ENCODE measurements at places on chromosomes 12 and 14. TPM values are rescaled to one million over a fixed set of nuclear protein-coding genes. Genes with fewer than 3 reads are reported as not detected.

Gene SOAT2
- total RNA-seq = 0.79 TPM

Gene TRIM9
- total RNA-seq = 2.4 TPM

Gene P2RX2
- not detected for total RNA-seq

DNA sequence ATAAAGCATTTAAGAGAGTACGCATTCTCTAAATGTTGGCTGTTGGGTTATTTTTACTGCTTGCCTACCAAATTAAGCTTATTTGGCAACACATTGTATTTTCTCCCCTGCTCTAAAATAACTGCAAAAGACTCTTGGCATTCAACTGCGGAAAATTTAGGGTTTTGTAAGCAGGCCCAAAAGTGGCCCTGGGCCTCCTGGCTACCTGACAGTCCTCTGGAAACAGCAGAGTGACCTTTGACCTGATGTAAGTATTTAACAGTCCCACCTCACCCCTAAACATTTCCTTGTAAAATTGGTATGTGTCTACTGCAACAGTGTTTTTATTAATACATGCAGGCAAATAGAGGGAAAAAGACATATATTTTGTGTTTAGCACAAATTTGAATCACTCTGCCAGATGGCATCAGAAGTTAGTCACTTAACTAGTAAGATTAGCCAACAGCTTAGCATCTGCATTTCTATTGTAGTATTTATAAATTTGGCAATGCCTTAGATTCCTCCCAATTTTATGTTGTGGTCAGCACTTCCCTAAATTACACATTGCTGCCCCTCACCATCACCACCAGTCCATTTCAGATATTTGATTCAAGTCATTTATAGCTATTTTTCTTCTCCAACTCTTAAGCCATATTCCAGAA lies 11.2 kb downstream of the LLPH start:
- no peak for DNase-seq

DNA sequence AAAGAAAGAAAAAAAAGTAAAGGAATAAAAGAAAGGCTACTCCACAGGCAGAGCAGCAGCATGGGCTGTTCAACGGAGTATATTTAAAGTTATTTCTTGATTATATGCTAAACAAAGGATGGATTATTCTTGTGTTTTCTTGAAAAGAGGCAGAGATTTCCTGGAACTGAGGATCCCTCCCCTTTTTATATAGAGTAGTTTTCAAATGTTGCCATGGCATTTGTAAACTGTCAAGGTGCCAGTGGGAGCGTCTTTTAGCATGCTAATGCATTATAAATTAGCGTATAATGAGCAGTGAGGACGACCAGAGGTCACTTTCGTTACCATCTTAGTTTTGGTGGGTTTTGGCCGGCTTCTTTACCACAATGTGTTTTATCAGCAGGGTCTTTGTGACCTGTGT lies 383.0 kb downstream of the PCNX1 start:
- DNase-seq = no peak

GRCh38 chr14:24483604-24484252 lies 24.3 kb downstream of the CMA1 start:
- no peak for DNase-seq

GRCh38 chr12:81626406-81626805 lies 132.7 kb downstream of the PPFIA2 start:
- DNase-seq = no peak

DNA sequence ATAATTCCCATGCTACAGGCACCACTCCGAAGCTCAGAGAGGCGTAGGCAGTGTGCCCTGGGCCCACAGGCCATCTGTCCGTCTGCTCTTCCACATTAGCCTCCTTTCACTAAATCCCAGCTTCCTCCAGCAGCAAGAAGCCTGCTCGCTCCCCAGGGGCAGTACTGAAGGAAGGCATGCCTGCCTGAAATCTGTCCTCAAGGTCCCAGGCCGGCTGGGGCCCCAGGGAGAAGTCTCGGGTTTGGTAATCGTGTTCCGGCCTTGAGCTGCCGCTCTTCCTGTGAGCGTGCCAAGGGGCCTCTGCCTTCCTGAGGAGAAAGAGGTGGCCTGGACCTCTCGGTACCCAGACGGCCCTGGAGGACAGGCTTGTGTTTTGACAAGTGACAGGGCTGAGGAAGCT lies 15.2 kb upstream of the DLK1 start:
- DNase-seq = no peak

DNA sequence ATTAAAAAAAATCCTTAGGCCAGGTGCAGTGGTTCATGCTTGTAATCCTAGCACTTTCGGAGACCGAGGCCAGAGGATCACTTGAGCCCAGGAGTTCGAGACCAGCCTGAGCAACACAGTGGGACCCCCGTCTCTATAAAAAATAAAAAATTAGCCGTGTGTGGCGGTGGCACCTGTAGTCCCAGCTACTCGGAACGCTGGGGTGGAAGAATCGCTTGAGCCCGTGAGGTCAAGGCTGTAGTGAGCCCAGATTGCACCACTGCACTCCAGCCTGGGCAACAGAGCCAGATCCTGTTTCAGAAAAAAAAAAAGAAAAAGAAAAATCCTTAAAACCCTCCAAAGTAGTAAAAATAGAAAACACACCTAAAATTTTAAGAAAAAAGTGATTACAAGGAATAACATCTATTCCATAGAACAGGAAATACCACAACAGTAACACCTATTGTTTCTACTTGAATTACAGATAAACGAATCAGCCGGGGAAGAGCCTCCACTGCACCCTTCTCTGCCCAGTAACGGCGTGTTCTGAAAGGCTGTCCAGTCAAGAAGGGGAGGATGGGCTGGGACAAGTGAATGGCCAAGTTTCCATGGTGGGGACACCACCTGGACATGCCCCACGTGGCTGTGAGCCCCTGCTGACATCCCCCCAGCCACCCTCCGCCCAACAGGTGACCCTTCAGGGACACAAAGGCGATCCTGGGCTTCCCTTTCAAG lies 17.8 kb downstream of the POLE start:
- DNase-seq = no peak

- DNase-seq = no peak
These were observed 12.0 kb upstream of the PRIMA1 start for GRCh38 chr14:93799989-93800921.

GRCh38 chr12:3045494-3045893 lies 31.7 kb upstream of the TSPAN9 start:
- DNase-seq = no peak

DNA sequence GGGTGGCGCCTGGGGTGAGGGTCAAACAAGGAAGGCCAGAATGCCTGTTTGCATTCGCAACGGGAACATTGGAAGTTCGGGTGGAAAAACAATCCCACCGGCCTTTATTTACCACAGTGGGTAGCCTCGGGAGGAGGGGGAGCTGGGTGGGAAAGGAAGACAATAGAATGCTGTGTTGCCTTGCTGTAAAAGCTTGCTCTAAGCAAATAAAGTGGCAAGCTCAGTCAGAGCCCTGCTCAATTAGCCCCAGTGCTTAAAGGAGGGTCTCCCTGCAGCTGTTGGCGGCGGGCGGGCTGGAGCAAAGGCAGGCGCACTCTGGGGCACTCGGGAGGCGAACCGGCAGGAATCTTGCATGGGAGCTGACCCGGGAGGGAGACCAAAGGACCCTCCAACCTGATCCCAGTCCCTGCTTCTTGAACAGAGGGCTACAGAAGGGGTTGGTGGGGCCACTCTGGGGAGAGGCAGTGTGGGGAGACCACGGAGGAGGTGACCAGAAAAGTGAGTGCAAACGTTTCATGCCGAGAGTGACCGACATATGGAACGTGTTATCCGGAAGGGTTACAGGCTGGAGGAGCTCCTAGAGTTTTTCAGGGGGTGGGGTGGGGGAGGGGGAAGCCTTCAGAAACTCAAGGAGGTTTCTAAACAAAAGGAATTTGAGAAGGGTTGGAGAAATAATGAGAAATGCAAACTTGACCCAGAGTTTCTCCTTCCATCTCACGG lies 48.5 kb downstream of the NTF3 start:
- DNase-seq = no peak

DNA sequence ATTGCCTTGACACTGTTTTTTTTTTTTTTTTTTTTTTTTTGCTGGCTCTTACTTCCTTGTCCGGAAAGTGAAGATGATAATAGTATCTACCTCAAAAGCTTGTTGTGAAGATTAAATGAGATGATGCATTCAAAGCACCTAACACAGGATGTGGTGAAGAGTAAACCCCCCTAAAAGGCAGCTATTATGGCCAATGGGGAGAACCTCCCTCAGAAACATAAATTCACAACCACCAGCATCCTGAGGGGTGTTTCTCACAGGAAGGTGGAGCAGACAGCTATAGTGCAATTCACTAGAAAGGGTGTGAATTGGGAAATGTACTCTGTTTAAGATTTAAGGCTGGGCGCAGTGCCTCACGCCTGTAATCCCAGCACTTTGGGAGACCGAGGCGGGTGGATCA lies 85.4 kb upstream of the CRY1 start:
- DNase-seq = no peak

- no peak for DNase-seq
These were observed 49.1 kb downstream of the ARL6IP4 start for GRCh38 chr12:123029550-123029949.

- DNase-seq = no peak
These were observed 72.9 kb upstream of the DYNC1H1 start for GRCh38 chr14:101891471-101891870.
